CD4-positive, alpha-beta T cell (primary cell): ENCODE measurements at places on chromosomes 6 and 20. TPM values are rescaled to one million over a fixed set of nuclear protein-coding genes. Genes with fewer than 3 reads are reported as not detected.

The GABRR2 gene
- 0.47 TPM for total RNA-seq

The OPRM1 gene
- total RNA-seq = not detected

The KIF6 gene
- not detected for total RNA-seq

The EEF1A2 gene
- total RNA-seq = 1.1 TPM

The POU5F1 gene
- not detected for total RNA-seq

The SLC22A16 gene
- total RNA-seq = not detected

The FAM209B gene
- 3.1 TPM for total RNA-seq

The NR2E1 gene
- not detected for total RNA-seq

The GJA1 gene
- not detected for total RNA-seq
